ENCODE measurements at places on chromosomes 3 and 15. TPM values are rescaled to one million over a fixed set of nuclear protein-coding genes. Genes with fewer than 3 reads are reported as not detected.

Gene UNC45A
- total RNA-seq: 35.7 TPM

GRCh38 chr15:86538141-86538540, 458.5 kb downstream of the AGBL1 start:
- no peak for DNase-seq

DNA sequence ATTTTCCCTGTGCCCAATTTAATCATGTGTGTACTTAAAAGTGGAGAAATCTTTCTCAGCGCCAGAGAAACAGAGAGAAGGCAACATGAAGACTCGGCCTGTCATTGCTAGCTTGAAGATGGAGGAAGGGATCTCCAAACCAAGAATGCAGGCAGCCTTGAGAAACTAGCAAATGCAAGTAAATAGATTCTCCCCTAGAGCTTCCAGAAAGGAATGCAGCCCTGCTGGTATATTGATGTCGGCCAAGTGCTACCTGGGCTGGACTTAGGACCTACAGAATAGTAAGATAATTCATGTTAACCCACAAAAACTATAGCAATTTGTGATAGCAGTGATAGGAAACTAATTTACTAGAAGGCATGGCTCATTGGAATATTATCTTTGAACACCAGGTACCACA, 150.9 kb upstream of the ABI3BP start:
- no peak for DNase-seq

DNA sequence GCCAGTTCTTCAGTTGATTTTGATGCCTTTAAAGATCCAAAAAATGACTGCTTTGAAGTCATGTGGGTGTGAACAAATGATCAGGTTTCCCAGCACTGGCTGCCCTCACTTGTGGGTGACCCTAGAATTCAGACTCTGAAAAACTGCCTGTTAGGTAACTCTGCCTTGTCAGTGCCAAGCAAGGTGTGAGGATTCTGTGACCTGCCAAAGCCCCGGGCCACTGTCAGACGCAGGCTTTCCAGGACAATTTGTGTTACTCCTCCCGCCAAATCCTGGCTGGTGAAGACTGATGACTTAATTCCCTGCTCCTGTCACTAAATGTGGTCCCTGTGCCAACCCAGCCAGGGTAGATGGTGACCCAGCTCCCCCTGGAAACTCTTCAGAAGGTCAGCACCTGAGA, 99.2 kb upstream of the PSMD6 start:
- no peak for DNase-seq

- DNase-seq: no peak
These were observed 17.4 kb upstream of the COL8A1 start for GRCh38 chr3:99620976-99621375.

DNA sequence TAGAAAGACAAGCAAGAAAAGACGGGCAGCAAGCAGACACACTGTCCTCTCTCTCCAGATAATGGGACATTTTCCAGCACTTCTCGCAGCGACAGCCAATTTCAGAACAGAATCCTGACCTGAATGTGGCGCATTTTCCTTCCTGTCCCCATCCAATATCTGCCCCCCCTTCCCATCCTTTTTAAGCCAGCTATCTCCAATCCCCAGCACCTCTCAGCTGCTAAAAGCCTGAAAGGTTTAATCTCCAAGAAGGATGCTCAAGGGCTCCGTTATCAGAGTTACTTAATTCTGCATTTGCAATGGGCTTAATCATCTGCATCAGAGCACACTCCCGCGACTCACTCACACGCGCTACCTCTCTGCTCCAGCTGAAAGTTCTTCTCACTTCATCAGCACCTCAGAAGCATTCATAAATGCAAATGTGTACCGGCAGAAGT, 50.5 kb downstream of the SRGAP3 start:
- peak; percentile 42 for DNase-seq

DNA sequence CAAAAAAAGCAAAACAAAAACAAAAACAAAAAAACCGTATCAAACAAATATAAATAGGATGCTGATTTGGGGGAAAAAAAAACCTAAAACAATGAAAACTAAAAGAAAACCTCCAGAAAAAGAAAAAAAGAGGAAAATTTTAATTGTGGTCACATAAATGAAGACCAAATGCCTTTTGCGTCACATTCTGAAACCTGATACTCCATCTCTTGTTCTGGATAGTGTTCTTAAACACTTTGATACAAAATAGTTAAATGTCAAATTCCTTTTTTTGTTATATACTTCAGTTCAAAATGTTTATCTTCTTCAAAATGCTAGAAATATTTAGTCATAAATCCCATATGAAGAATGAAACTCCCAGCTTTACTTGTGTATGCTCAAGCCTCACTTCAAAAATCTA, 31.0 kb downstream of the COPS2 start:
- no peak for DNase-seq

Gene TGFBR2
- 5.8 TPM for total RNA-seq

- no peak for DNase-seq
These were observed 326.4 kb downstream of the SV2B start for GRCh38 chr15:91426412-91426811.

- DNase-seq: no peak
These were observed 24.1 kb downstream of the SLC24A5 start for GRCh38 chr15:48144889-48145288.

GRCh38 chr3:150765949-150766720, 3.2 kb upstream of the SIAH2 start:
- no peak for DNase-seq

DNA sequence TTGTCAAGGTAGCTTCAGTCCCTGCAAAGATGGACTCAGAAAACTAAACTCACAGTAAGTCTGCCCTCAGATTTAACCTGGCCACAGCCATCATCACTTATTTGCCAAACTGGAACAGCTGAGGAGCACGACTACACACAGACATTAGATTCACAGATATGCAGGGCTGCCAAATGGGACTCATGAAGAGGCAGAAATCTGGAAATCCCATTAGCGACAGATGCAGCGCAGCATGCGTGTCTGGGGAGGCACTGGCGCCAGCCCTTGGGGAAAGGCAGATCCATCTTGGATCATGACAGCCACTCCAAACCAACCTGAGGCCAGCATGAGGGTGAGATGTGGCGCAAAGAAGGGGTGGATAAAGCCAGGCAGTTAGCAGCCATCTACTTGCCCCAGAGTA, 160.7 kb upstream of the TSC22D2 start:
- no peak for DNase-seq

DNA sequence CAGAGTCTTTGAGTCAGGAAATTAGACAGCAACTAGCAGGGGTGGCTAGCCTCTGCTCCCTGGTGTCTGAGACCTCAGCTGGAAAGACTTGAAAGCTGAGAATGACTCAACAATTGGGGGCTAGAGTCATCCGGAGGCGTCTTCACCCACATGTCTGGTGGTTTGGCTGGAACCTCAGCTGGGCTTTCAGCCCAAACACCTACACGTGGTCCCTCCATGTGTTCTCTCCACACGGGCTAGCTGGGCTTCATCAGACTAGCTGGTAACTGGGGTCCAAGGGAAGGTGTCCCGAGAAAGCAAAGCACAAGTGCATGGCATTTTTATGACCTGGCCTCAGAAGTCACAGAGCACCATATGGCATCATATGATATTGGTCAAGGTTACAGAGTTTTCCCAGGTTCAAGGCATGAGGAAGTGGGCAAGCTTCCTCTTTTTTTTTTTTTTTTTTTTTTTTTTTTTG, 19.9 kb upstream of the ABHD2 start:
- DNase-seq: peak; percentile 70
